ENCODE measurements at places on chromosomes 7 and 10. TPM values are rescaled to one million over a fixed set of nuclear protein-coding genes. Genes with fewer than 3 reads are reported as not detected.

Gene SEPTIN14
- total RNA-seq: not detected

Gene TMEM229A
- total RNA-seq: not detected

Gene LRRC61
- total RNA-seq: 0.85 TPM

Gene PIP
- total RNA-seq: 0.38 TPM

Gene ZEB1
- total RNA-seq: 101 TPM

Gene FKBP6
- total RNA-seq: not detected
